ENCODE measurements at places on chromosomes 7 and 10.

GRCh38 chr7:82677493-82677892 lies 233.9 kb upstream of the CACNA2D1 start:
- H3K4me3 ChIP-seq = no peak overlapping the region
- no peak for DNase-seq
- no peaks in the 10 kb centered on the region for H3K27me3 ChIP-seq

- no peaks in the 10 kb centered on the region for H3K36me3 ChIP-seq
- no peak for DNase-seq
- H3K27me3 ChIP-seq = no peaks in the 10 kb centered on the region
- H3K4me1 ChIP-seq = peaks cover 26% of the 10 kb centered on the region
- no peak overlapping the region for H3K27ac ChIP-seq
Measured at GRCh38 chr10:110279407-110279986, 25.2 kb downstream of the SMNDC1 start.

DNA sequence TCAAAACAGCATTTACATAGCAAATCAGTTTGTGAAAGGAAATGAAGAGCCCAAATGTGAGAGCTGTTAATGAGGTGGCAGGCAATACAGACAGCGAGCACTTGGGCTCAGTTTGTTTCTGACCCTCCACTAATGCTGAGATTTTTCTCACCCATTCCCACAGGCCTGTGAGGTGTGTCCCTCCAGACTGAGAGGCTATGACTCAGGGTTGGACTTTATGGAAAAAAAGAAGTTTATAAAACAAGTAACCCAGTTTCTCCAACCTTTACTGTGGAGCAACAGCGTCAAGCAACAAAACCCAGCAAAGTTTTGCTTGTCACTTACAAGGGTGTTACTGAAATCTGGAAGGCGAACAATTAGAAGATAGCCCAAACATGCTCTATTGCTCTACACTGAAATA lies 4.9 kb upstream of the FEZF1 start:
- peaks cover 21% of the 10 kb centered on the region for H3K27me3 ChIP-seq
- peaks cover 37% of the 10 kb centered on the region for H3K4me1 ChIP-seq
- no peaks in the 10 kb centered on the region for H3K36me3 ChIP-seq
- H3K4me3 ChIP-seq = no peak overlapping the region
- no peak for DNase-seq

DNA sequence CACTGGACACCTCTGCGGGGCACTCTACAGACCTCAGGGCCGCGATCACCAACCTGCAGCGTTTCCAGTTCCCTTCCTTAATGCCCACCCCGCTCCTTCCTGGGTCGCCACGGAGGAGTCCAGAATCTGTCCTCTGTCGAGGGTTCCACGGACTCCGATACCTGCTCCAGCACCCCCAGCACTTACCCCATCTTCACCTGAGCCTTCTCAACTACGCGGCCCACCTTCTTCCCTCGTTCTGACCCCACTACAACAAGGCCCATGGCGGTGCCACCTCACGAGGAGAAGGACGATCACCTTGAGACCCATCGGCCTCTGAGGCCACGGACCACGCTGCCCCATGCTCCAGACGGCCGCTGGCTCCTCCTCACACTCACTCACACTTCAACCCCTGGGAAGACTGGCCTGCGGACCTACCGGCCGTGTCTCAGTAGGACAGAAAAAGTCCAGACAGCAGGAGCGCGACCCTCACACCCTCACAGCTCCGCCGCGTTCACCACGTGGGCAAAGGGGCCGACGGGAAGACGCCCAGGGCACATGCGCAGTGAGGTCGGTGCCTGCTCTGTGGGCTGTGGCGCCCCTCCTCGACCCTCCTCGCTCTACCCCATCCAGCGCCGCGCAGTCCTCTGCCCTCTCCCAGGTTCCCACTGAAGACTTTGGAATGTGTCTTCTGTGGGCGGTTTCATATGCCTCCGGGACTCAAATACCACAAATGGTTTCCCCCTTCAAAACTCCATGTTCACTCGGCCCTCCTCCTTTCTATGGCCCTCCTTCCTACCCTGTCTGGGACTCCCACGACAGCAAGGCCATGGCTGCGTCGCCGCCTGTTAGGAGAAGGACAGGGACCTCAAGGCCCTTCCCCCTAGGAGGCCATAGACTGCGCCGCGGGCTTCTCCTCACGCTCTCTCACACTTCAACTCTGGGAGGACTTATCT lies 193.9 kb upstream of the PHF14 start:
- H3K36me3 ChIP-seq = no peaks in the 10 kb centered on the region
- no peaks in the 10 kb centered on the region for H3K4me1 ChIP-seq
- H3K27me3 ChIP-seq = no peaks in the 10 kb centered on the region
- H3K4me3 ChIP-seq = no peak overlapping the region
- no peak overlapping the region for H3K27ac ChIP-seq

DNA sequence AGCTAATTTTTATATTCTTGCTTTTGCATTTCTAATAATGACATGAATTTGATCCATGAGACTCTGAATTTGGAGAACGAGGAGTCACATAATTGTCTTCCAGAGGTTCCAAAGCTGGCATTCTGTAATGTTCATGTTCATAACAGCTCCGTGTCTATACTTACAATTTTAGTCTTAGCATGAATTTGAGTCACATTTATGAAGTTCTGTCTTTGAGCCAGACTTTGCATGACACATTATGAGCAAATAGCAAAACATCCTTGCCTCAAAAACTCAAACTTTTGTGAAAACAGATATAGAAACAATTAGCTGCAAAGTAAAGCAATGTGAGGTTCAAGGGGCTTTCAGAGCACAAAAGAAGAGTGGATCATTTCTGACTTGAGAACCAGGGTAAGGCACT lies 44.5 kb upstream of the CAV2 start:
- H3K27me3 ChIP-seq = no peaks in the 10 kb centered on the region
- H3K4me3 ChIP-seq = no peak overlapping the region
- no peak for DNase-seq

GRCh38 chr7:12731214-12731656 lies 43.8 kb downstream of the ARL4A start:
- H3K27ac ChIP-seq = no peak overlapping the region
- no peaks in the 10 kb centered on the region for H3K27me3 ChIP-seq
- no peaks in the 10 kb centered on the region for H3K36me3 ChIP-seq
- H3K4me1 ChIP-seq = peaks cover 21% of the 10 kb centered on the region
- no peak for DNase-seq
- H3K4me3 ChIP-seq = no peak overlapping the region

- peak within 1 kb of the TSS; percentile 95 for H3K27ac ChIP-seq
- no peaks in the 10 kb centered on the region for H3K36me3 ChIP-seq
- peak within 1 kb of the TSS; percentile 98 for H3K4me3 ChIP-seq
- DNase-seq = no peak
Measured at GRCh38 chr10:96586419-96587263, at the start of gene TM9SF3. TSS of gene TM9SF3 (minus strand) at chr10:96587012. CDS start at chr10:96586835, 177 bp downstream.

All from vagina (tissue), 2 donors.